ENCODE measurements at places on chromosomes 1 and 21.
A peak's percentile ranks its signal among the peaks of the same experiment; 100 is the strongest.

DNA sequence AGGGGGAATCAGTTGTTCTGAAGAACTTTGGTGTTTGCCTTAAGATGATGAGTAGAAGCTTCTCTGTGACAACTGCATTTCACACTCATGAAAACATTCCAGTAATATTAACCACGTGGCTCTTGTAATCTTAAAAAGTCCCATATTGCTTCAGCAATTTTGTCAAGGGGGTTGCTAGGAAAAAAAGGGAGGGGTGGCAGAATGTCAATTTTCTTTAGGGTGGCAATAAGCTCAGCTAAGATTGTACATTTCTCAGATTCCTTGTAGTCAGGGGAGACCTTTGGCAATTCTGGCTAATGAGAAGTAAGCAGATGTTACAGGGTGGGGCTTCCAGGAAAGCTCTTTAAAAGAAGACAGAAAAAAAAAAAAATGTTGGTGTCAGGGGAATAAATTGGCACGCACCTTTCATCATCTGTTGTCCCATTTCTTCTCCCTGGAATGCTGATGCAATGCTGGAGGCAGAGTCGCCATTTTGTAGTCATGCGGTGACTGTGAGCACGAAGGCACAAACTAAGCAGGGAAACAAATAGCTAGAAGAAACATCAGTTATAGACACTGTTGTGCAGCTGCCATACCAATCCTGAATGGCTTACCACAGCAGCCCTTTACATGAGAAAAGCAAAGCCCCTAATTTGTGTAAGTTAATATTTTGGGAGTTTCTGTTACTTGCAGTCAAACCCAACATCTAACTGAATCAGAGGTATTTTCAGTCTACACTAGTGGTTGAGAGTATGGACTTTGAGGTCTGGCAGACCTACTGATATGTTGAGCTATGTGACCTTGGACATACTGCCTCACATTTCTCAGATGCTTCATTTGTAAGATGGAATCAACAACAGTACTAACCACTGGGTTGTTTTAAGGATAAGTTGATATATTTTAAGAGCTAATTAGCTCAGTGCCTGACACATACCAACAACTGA is 56.1 kb upstream of the MRPS6 start:
- DNase-seq: no peak

DNA sequence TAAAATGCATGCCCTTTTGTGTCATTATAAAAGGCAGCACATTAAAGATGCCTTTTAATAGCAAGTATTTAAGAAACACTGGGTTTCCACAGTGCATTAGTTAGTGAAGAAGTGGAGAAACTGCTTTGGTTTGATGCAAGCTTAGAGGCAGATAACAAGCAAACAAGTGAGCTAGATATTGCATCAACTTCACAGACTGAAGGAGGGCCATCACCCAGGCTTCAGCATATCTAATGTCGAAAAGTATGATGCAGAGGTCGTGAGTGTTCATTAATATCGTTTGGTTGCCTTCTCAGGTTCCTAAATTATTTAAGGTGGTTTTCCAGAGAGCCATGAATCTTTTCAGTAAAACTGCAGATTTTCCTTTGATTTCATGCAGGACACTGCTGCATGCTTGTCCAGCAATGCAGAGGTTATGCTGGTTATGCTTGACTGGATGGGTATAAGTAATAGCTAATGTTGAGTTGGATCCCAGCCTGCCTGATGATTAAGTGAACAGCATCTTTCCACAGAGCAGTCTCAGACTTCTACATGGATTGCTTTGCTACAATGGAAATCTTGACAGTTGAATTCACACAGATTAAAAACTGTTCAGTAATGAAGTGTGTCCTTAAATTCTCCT is 69.7 kb upstream of the IPO9 start:
- DNase-seq: no peak

GRCh38 chr1:975896-976683 is 5.8 kb downstream of the PERM1 start:
- peak; percentile 71 for DNase-seq

DNA sequence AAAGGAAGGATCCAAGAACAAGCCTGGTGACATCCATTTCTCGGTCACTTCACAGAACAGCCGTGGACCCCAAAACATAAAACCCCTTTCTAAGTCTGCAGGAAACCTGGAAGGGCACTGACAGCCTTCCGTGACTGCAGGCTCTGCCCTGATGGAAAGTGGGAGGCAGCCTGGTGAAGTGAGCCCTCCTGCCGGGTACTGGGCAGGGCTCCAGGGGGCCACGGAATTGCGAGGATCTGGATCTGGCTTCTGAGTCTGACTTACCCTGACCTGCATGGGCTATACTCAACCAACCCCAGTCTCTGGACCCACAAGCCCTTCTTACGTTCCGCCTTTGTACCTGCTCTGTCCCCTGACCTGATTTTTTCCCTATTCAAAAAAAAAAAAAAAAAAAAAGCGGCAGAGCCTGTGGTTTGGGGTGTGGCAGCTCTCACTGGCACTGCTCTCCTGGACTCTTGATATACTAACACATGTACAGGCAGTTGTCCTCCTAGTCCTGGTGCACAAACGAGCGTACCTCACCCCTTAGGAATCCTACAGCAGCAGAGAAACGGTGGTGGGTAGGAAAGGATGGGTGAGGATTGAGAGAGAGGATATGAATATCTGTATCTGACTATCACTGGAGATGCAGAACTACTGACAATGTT is 82.9 kb downstream of the BEND5 start:
- DNase-seq: no peak

DNA sequence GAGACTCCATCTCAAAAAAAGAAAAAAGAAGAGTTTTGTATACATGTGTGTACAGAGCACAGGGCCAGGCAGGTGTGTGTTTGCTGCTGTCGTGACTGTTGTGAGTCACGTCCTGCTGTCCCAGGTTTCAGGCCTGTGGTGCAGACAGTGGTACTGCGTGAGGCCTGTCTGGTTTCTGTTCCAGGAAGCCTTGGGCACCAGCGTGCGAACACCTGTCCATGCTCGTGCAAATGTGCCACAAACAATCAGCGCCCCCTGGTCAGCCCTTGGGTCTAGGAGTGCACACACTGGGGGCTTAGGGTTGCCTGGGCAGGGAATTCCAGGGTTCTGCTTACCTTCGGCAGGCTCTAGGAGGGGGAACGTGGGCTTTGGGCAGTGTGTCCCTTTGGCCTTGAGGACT is 16.9 kb downstream of the GPR157 start:
- DNase-seq: no peak

GRCh38 chr1:107782217-107782845 is 182.6 kb downstream of the VAV3 start:
- DNase-seq: no peak

DNA sequence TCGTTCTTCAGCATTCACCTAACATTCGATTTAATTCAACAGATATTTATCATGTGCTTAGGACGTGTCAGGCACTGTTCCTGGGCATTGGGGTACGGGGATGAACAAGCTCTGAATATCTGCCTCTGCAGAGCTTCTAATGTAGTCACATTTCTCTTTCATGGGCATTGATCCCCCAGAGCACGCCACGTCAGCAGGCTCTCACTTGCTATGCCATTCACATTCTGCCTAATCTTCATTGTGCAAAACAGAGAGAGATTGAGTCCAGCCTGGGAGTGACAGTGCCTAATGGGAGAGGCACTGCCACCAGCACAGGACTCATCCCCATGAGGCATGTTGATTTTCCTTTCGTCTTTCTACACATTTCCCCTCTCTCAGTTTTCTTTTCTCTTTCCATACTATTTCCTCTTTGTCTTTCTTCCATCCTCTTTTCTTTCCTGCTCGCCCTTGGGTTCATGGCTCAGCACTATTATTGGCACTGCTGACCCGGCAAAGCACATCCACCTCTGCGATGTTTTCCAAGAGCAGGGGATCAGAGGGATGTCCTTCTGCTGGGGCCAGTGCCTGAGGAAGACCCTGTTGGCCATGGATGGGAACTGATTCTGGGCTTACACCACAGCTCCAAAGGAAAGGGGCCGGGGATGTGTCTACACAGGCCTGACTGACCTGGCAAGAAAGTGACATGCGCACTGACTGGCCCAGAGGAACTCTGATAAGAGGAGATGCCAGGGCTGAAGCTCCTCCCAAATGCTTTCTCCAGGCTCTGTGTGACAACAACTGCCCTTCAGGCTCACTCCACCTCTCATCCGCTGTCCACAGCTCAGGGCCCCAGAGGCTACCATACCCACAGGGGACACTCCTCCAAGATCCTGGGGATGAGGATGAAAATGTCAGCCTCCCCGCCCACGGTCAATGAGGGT is 195.9 kb downstream of the TOMM20 start:
- DNase-seq: no peak

- no peak for DNase-seq
Observed at GRCh38 chr1:227785094-227785804, 30.2 kb upstream of the PRSS38 start.

DNA sequence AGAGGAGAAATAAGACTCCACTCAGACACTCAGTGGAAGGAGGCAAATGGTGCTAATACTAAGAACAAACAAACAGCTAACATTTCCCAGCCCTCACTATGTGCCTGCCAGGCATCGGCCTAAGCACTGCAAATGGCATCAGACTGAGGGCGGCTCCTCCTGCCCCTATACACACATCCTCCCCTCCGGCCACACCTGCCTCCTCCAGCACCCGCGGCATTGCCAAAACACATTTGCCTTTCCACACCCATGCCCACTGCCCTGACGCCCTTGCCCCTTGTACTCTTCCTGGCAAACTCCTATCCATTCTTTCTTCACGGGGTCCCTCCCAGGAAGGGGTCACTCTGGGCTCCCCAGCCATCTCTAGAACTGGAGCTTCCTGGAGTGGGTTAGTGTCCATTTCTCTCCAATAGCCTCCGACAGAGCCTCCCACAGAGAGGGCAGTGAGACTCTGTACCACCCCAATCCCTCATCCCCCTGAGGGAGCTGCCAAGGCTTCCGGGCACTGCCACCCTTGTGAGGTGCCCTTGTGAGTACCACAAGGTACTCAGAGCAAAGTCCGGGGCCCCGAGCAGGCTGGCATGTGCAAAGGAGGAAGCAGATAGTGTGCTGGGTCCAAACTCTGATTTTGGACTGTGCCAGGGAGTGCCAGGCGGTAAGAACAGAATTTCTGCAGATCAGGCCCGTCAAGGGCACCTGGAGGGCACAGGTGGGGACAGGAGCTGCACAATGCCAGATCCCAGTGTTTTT is 959 bp downstream of the AKR7A3 start:
- no peak for DNase-seq

DNA sequence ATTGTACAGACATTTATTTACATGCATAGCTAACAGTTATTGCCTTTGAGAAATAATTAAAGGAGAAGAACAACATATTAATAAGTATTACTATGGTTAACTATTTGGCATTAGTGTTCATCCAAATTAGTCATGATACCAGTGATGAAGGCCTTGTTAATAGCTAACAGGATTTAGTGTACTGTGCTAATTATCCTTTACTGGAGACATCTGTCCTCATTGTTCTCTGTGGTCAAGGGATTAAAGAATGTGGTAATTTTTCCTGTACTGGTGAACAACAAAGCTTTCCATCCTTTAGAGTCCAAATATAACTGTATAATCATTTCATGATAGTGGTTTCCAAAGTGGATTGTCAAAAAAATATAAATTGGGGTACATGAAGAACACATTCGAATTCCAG is 103.9 kb downstream of the ADGRL4 start:
- DNase-seq: no peak

- no peak for DNase-seq
Observed at GRCh38 chr1:180519846-180520245, 17.5 kb upstream of the ACBD6 start.

DNA sequence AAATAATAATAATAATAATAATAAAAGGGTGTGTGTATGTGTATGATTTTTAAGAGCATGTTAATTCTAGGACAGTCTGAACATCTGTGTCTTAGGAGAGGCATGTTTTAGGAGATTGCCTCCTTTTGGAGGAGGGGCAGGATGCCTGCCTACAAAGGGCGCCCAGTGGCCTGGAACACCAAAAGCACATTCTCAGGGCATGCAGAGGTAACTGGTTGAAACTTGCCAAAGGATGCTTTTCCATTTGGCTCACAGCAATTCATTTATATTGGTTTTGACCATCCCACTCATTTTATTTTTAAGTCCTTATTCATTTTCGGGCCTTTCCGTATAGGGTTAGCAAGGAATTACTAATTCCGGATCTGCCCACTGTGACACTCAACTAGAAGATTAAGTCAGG is 21.1 kb upstream of the LAMC2 start:
- no peak for DNase-seq

GRCh38 chr1:35379317-35380000 is 111.0 kb downstream of the ZMYM4 start:
- no peak for DNase-seq

- DNase-seq: no peak
Observed at GRCh38 chr1:11456965-11457364, 22.0 kb upstream of the DISP3 start.

DNA sequence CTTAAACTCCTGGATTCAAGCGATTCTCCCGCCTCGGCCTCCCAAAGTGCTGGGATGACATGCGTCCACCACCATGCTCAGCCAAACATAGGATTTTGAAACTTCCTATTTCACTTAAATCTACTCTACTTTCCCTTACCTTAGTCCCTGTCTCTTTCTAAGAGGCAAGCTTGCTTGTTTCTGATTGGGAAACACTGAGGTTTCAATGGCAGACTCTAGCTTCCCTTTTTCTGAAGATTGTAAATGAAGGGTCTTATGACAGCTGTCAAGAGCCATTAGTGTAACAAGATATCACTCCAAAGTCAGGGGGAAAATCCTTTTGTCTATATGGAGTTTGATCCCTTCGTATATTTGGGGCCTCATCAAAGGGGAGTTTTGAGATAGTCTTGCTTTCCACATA is 23.5 kb upstream of the LMO4 start:
- DNase-seq: no peak

DNA sequence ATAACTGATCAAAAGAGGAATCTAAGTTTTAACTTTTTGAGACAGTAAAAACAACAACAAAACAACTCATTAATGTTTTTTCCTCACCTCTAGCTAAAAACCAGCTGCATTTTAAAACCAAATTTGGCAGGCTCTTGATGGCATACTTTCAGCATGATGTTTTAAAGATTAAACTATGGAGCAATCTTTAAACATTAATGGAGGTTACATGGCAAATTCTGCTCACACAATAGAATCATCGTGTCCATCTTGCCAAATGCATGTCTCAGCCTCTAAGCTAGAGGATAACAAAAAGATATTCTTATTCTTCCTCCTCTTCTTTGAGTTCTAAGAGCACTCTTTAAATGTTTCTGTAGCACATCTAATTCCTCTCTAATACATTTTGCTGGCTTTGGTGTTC is 579.8 kb upstream of the PKN2 start:
- no peak for DNase-seq

GRCh38 chr1:101995984-101996745 is 561 bp downstream of the OLFM3 start:
- no peak for DNase-seq
